ENCODE measurements at places on chromosomes 5 and 9.

- H3K27ac ChIP-seq = no peak overlapping the region
- no peaks in the 10 kb centered on the region for H3K27me3 ChIP-seq
- peaks cover 8% of the 10 kb centered on the region for H3K4me1 ChIP-seq
- no peak overlapping the region for H3K4me3 ChIP-seq
Measured at GRCh38 chr9:114289571-114290481, 33.1 kb upstream of the ORM1 start.

- H3K4me1 ChIP-seq = no peaks in the 10 kb centered on the region
- no peak for DNase-seq
- no peak overlapping the region for H3K27ac ChIP-seq
- no peaks in the 10 kb centered on the region for H3K27me3 ChIP-seq
- no peaks in the 10 kb centered on the region for H3K36me3 ChIP-seq
- no peak overlapping the region for H3K4me3 ChIP-seq
Measured at GRCh38 chr5:37492778-37493555, 113.8 kb downstream of the WDR70 start.

- H3K27ac ChIP-seq = peak overlapping the region; percentile 46
- peaks cover 44% of the 10 kb centered on the region for H3K4me1 ChIP-seq
- no peaks in the 10 kb centered on the region for H3K27me3 ChIP-seq
- no peak for DNase-seq
- no peaks in the 10 kb centered on the region for H3K36me3 ChIP-seq
Measured at GRCh38 chr9:136568288-136569081, 22.6 kb upstream of the NOTCH1 start.

GRCh38 chr9:109574061-109574882 is 76.2 kb upstream of the PTPN3 start:
- H3K27me3 ChIP-seq = no peaks in the 10 kb centered on the region
- peak; percentile 26 for DNase-seq
- no peaks in the 10 kb centered on the region for H3K36me3 ChIP-seq
- no peak overlapping the region for H3K27ac ChIP-seq
- H3K4me3 ChIP-seq = no peak overlapping the region

DNA sequence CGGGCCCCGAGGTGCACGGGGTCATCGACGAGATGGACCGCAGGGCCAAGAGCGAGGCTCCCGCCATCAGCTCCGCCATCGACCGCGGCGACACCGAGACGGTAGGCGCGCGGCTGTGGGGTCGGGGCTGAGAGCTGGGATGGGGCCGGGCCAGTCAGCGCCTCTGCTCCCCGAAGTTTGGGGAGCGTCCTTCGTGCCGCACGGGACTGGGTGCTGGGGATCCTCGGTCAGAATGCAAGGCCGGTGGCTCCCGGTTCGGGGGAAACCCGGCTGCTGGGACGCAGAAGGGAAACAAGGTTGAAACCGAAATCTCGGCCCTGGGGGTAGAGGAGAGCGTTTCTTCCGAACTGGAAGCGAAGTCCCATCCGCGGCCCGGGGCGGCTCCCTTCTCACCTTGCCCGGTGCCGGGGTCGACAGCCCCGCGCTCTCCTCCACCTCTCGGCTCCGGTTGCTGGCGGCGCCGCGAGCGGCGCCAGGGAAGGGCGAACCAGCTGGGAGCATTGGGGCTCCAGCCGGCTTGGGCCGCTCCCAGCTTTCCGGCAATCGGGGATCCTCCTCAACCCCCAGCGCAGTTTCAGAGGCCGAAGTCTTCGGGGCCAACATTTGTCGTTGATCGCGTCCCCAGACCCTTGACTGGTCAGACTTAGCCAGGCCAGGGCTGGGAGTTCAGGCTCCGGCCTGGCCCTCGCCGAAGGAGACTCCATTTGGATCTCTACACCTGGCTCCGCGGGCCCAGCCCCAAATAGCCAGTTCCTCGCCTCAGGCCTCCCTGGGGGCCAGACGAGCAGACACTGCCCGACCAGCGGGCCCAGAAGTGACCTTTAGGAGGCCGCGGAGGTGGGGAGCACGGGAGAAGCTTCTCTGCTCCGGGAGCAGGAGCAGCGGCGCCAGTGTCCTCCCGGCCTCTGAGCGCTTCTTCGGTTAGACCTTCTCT is 1.1 kb downstream of the LHX2 start:
- H3K27me3 ChIP-seq = peaks cover 80% of the 10 kb centered on the region
- H3K4me1 ChIP-seq = peaks cover 60% of the 10 kb centered on the region
- no peak for DNase-seq
- no peak overlapping the region for H3K27ac ChIP-seq
- no peaks in the 10 kb centered on the region for H3K36me3 ChIP-seq

DNA sequence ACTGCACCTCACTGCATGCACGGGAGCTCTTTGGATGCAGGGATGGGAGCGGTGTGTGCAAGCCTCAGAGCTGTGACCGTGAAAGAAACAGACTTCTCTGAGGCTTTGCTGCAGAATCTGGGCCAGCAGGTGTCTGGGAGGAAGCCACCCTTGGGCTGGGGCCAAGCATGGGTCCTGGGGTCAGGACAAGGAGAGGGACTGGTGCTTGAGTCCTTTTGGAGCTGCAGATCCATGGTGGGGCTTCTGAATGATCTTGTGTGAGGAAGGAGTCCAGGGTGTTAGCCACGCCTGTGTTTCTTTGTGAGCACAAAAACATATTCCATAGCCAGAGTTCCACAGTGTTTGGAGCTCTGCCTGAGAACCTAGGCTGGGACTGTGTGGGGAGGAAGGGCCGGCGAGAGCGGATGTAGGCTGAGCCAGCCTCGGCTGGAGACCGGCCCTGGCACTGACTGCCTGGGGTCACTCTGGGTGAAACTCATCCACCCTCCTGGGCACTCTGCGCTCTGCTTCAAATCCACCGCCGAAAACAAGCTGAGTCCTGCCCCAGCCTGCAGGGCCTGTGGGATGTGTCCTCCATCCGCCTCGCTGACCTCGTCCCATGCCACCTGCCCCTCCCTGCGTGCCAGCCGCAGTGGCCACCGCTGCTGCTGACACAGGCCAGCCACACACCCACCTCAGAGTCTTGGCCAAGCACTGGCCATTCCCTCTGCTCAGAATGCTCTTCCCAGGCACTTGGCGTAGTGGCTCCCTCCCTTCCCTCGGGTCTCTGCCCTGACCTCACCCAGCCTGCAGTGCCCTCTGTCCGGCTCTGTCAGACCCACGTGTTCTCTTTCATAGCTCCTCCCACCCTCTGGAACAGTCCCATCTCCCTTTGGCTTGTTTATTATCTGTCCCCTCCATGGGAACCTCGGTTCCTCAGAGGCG is 26.7 kb downstream of the ERGIC1 start:
- H3K27me3 ChIP-seq = no peaks in the 10 kb centered on the region
- no peak overlapping the region for H3K4me3 ChIP-seq
- peaks cover 49% of the 10 kb centered on the region for H3K4me1 ChIP-seq
- peak overlapping the region; percentile 89 for H3K27ac ChIP-seq
- peak; percentile 90 for DNase-seq

DNA sequence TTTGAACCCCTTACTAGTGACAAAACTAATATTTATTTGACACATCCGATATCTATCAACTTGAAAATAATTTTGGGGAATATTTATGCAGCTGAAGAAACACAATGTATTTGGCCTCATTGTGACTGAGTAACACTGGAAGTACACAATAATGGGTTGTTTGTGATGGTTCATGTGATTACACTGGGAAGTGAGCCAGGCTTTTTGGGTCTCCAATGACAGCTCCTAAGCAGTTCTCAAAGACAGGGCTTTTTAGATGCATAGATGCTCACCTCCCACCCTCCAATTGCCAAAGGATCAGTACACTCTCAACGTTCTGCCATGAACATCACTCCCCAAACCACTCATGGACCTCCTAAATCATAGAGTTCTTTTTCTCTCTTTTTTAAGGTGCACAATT is 170.0 kb downstream of the SLC24A2 start:
- no peaks in the 10 kb centered on the region for H3K4me1 ChIP-seq
- H3K4me3 ChIP-seq = no peak overlapping the region
- DNase-seq = no peak
- no peak overlapping the region for H3K27ac ChIP-seq
- no peaks in the 10 kb centered on the region for H3K27me3 ChIP-seq

DNA sequence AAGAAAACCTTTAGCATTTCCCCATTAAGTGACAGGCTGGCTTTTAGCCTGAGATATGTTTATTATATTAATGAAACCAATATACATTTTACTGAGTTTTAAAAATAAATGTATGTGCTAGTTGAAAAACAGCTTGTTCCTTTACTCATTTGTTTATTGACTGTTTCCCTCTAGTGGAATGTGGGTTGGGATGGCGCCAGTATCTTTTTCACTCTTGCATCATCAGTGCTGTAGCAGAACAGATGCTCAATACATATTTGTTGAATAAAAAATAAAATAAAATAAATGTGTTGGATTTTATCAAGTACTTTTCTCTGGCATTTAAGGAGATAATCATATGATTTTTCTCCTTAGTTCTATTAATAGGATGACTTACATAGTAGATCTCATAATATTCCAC is 43.0 kb downstream of the FSTL4 start:
- H3K27me3 ChIP-seq = no peaks in the 10 kb centered on the region
- DNase-seq = peak; percentile 16
- H3K27ac ChIP-seq = no peak overlapping the region
- H3K4me1 ChIP-seq = no peaks in the 10 kb centered on the region
- no peak overlapping the region for H3K4me3 ChIP-seq

DNA sequence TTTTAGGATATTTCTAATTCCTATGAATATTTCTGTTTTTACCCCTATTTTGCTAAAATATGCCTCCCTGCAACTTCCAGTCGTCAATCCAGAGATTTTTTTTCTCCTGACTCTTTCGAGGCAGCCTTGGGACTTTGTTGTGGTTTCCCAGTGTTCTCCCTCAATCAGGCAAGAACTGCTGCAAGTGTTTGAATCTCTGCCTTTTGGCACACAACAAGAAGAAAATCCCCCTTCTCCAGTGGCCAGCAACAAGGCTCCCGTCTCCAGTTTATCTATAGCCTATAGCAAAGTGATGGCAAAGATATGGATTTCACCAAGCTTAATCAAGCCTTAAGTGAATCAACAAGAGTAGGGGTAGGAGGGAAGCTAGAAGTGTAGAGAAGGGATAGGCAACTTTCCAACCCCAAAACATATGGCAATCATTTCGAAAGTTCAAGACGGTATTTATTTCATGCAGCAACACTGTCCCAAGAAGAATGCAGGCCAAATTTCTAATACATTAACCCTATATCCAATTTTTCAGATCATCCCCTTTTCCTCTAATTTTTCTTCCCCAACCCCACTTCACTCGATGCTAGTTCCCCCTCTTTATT is 37.7 kb upstream of the PAPPA start:
- DNase-seq = no peak
- no peaks in the 10 kb centered on the region for H3K36me3 ChIP-seq
- no peaks in the 10 kb centered on the region for H3K4me1 ChIP-seq
- no peak overlapping the region for H3K4me3 ChIP-seq
- H3K27me3 ChIP-seq = no peaks in the 10 kb centered on the region
- H3K27ac ChIP-seq = no peak overlapping the region

- no peaks in the 10 kb centered on the region for H3K36me3 ChIP-seq
- peaks cover 12% of the 10 kb centered on the region for H3K4me1 ChIP-seq
- H3K27ac ChIP-seq = no peak overlapping the region
- no peak for DNase-seq
- no peak overlapping the region for H3K4me3 ChIP-seq
- no peaks in the 10 kb centered on the region for H3K27me3 ChIP-seq
Measured at GRCh38 chr9:78407636-78408312, 110.8 kb downstream of the PSAT1 start.

GRCh38 chr5:32677023-32677422 is 34.1 kb upstream of the NPR3 start:
- no peaks in the 10 kb centered on the region for H3K27me3 ChIP-seq
- no peak overlapping the region for H3K4me3 ChIP-seq
- H3K4me1 ChIP-seq = no peaks in the 10 kb centered on the region
- no peak for DNase-seq

DNA sequence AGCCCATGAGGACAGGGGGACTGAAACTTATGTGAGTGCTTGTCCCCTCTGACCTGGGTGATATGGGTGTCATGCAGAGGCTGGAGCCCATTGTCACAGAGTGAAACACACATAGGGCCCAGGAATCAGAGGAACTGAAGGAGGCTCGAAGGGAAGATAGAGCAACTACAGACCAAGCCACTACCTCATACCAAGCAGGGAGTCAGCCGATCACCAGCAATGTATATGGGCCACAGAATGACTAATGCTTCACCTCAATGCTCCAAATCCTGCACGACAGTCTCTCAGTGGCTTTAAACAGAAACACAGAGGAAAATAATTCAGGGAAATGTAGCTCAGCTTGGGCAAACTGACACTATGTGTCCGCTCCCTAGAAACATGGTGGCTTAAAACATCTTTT is 8.9 kb upstream of the FBXW11 start:
- DNase-seq = no peak
- no peaks in the 10 kb centered on the region for H3K36me3 ChIP-seq
- no peaks in the 10 kb centered on the region for H3K4me1 ChIP-seq
- H3K4me3 ChIP-seq = no peak overlapping the region

DNA sequence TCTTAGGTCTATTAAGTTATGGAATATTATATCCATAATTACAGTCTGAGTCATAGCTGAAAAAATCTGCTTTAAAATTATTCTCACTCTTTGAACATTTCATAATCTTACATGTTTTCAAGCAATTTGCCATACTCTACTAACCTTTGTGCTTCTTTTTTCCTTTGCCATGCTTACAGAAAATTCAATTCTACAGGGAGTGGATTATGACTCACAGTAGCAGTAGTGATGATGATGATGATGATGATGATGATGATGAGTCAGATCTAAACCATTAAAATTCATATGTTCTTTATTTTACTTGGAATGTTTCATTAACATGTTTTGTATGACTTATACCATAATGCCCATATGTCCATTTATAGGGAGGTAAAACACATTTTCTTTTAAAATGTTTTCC is 207.1 kb downstream of the VPS13A start:
- no peak for DNase-seq
- no peak overlapping the region for H3K4me3 ChIP-seq
- H3K4me1 ChIP-seq = no peaks in the 10 kb centered on the region
- no peaks in the 10 kb centered on the region for H3K27me3 ChIP-seq
- H3K27ac ChIP-seq = no peak overlapping the region

DNA sequence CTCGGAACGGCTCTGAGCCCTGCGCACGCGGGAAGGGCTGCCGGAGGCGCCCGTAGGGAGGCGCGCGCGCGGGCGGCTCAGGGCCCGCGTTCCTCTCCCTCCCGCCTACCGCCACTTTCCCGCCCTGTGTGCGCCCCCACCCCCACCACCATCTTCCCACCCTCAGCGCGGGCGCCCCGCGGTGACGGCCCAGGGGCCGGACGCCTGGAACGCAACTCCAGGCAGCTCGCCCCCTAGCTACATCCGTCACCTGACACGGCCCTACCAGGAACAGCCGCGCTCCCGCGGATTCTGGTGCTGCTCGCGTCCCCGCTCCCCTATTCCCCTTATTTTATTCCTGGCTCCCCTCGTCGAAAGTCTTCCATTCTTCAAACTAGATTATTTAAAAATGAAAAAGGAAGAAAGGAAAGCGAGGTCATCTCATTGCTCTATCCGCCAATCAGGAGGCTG is at the start of gene CDKN2B-AS1:
TSS of gene CDKN2B-AS1 (plus strand) at position 236 of the 450 bp plus-strand sequence.
- no peak for DNase-seq
- peak within 1 kb of the TSS; percentile 61 for H3K4me3 ChIP-seq
- no peaks in the 10 kb centered on the region for H3K36me3 ChIP-seq
- peak within 1 kb of the TSS; percentile 81 for H3K27ac ChIP-seq

- H3K36me3 ChIP-seq = no peaks in the 10 kb centered on the region
- H3K4me1 ChIP-seq = no peaks in the 10 kb centered on the region
- H3K27ac ChIP-seq = no peak overlapping the region
- H3K4me3 ChIP-seq = no peak overlapping the region
Measured at GRCh38 chr9:105884416-105884815, 190.1 kb downstream of the TMEM38B start.

- no peaks in the 10 kb centered on the region for H3K4me1 ChIP-seq
- no peak overlapping the region for H3K4me3 ChIP-seq
- DNase-seq = no peak
Measured at GRCh38 chr9:135259273-135259672, 171.8 kb downstream of the OLFM1 start.
